ENCODE measurements at places on chromosomes 3 and 15. TPM values are rescaled to one million over a fixed set of nuclear protein-coding genes. Genes with fewer than 3 reads are reported as not detected.

GRCh38 chr15:56804279-56804678 lies 71.0 kb upstream of the ZNF280D start:
- no peak for DNase-seq
- no peak overlapping the region for H3K4me3 ChIP-seq
- H3K27ac ChIP-seq = no peak overlapping the region
- no peaks in the 10 kb centered on the region for H3K4me1 ChIP-seq
- no peaks in the 10 kb centered on the region for H3K36me3 ChIP-seq
- peaks cover 1% of the 10 kb centered on the region for H3K27me3 ChIP-seq

DNA sequence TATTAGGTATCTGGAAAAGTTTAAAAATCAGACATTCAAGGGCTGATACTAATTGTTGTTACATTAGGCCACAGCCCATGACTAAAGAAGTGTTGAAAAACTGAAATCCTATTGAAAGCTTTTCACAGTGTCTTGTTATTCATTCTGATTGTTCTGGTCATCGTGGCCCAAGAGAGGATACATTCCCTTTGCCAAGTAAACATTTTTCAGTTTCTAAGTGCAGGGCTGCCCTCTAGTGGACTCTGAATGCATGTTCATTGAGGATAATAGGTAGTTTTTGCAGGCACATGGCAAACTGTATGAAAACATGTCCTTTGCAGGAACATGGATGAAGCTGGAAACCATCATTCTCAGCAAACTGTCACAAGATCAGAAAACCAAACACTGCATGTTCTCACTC lies 181.1 kb downstream of the MYRIP start:
- no peaks in the 10 kb centered on the region for H3K27me3 ChIP-seq
- H3K4me1 ChIP-seq = no peaks in the 10 kb centered on the region
- peak; percentile 3 for DNase-seq
- H3K36me3 ChIP-seq = no peaks in the 10 kb centered on the region
- no peak overlapping the region for H3K27ac ChIP-seq

Gene CCR4
- polyA plus RNA-seq = not detected

DNA sequence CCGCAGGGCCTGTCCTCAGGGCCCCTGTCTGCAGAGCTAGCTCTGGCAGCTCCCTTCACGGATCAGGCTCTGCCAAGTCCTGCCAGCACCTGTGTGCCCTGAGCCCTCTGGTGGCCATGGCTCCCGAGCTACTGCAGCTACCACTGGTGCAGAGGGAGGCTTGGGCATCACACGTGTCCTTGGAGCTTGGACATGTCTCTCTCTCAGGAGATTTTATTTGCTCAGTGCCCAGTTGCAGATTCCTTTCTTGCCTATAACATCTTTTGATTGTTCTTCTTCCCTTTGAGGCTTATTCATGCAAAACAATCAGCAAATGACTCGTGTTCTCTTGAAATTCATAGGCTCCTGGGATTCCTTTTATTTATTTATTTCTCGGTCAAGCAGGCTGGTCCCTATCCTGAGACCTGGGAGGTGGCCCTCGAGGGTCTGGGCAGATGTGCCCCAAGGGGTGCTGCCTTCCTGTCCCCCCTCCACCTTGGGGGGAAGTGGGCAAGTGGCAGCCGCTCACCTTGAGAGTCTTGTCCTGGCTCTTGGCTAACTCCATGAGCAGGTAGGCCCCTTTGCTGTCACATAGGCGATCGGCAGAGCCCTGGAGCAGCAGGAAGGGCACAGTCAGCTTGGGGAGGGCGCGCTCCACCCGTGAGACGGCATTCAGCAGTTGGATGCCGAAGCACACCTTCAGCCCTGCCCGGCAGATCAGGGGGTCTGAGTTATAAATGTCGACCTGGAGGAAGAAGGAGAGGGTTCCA lies 21.9 kb downstream of the ABTB1 start:
- H3K27ac ChIP-seq = no peak overlapping the region
- H3K4me1 ChIP-seq = peaks cover 34% of the 10 kb centered on the region
- H3K27me3 ChIP-seq = no peaks in the 10 kb centered on the region
- peaks cover 12% of the 10 kb centered on the region for H3K36me3 ChIP-seq
- H3K4me3 ChIP-seq = no peak overlapping the region

GRCh38 chr3:12437221-12437605 lies 47.1 kb upstream of the TSEN2 start:
- H3K36me3 ChIP-seq = peaks cover 6% of the 10 kb centered on the region
- no peak overlapping the region for H3K4me3 ChIP-seq
- no peak overlapping the region for H3K27ac ChIP-seq
- no peak for DNase-seq

All from IMR-90 (cell line).